ENCODE measurements at places on chromosomes 12 and 14.
A peak's percentile ranks its signal among the peaks of the same experiment; 100 is the strongest.

- no peak for DNase-seq
These were observed 81.3 kb upstream of the RIC8B start for GRCh38 chr12:106692896-106693820.

DNA sequence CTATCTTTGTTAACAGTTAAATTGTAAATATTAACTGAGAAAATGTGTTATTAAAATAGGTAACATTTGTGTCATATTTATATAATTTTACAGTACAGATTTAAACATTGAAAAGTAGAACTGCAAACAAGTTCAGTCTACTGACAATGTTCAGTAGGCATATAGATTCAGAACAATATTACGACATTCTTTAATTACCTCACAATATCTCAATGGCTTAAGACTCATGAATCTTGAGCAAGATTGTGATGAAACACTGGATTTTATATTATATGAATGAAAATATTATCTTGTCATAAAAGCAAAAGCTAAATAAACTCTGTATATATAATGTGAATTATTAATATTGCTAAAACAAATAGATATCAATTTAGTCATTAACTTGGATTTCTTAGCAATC lies 194.9 kb downstream of the ADAMTS20 start:
- DNase-seq, result no peak

GRCh38 chr12:29439506-29439905 lies 58.0 kb downstream of the OVCH1 start:
- DNase-seq, result no peak

- DNase-seq, result no peak
These were observed 31.5 kb downstream of the TMEM63C start for GRCh38 chr14:77212943-77213678.

DNA sequence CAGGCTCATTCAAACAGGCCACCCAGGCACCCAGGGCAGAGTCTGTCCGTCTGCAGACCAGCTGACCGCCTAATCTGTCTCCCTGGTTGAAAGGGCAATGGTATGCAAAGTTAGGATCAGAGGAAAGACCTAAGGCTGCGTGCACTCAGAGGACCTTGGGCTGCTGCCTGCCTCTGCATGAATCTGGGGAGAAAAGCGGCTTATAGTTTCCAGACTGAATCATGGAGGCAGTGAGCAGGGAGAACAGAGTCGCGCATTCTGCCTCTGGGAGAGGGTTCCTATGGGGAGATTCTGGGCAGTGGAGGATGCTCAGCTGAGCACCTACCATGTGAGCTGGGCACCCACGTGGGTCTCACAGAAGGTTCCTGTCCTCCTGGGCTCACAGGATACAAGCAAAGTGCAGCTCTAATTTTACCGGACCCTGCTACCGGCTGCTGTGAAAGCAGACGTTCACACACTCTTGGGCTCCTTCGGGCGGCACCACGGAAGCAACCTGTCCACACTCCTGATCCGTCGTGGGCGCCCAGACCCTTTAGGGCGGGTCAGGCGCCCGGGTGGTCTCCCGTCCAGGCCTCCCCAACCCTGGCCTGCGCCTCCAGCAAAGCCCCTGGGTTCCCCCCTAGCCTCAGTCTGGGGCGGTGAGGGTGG lies 772 bp downstream of the SCARB1 start:
- DNase-seq, result no peak

DNA sequence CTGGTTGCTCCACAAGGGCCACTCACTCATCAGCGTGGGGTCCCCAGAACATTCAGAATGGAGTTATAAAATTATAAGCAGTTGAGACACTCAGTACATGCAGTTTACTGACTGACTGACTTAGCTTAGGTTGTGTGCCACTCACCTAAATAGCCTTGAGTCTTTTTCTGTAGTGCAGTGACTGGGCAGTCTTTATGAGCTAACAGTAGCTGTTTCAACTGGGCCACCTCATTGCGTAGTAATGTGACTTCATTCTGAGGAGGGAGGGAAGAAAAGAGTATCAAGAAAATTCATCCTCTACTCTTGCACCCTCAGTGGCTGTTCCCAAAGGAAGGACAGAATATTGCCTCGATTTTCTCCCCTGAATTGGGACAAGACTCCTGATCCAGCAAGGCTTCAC lies 15.8 kb upstream of the NPFF start:
- DNase-seq, result peak; percentile 66

DNA sequence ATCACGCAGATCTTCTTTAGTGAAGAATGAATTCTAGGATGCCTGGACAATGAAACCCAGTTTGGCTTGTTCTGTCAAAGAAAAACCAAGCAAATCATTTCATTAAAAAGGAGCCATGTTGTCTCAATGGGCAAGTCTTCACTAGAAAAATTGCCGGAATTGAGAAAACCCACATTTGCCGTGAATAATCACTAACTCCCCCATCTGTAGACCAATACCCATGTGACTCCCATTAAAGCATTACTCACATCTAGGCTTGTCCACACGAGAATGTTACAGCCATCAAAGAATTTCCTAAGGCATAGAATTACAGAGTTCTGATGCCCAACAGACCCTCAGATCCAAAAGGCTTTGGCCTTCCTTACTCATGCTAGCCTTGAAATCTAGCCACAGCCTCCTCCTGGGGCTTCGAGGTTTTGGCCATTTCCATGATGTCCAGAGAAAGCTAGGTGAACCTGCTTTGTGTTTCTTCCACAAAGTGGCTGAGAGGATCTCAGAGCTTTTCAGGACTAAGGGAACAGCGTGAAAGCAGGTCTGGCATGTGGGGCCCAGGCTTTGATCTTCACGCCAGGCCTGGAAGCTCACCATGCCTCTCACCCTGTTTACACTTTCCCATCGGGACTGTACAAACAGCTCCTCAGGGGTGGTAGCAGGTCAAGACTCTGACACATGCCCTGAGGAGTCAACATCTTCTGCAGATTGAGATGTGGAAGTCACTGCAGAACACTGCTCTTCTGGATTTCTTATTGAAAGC lies 12.1 kb downstream of the SLC7A8 start:
- DNase-seq, result no peak

DNA sequence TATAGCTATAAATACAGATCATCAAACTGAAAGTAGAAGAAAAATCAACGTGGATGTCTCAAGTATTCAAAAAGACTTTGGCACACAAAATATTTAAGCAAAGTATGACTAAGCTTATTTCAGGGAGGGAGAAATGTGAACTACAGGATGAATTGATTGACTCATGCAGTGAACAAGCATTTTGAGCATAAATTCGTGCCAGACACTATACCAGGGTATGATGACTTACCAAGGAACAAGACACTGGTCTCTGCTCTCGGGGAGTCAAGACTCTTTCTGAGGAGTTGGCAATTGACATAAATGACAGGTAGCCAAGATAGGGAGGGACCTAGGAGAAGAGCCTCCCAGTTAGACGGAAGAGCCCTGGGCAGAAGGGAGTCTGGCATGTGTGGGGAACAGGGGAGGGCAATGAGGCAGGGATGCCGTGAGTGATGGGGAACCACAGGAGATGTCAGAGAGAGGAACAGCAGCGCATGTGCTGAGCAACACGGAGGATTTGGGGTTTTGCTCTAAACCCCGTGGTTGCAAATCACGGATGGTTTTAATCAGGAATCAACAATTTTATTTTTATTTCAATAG lies 115.2 kb downstream of the TMEM132D start:
- no peak for DNase-seq

GRCh38 chr12:53589423-53589822 lies 36.8 kb downstream of the ATF7 start:
- DNase-seq, result no peak

GRCh38 chr12:3809357-3810015 lies 56.6 kb upstream of the CRACR2A start:
- no peak for DNase-seq
